ENCODE measurements at places on chromosomes 11 and 22.

GRCh38 chr22:26564181-26564580 lies 25.8 kb downstream of the TPST2 start:
- no peak for DNase-seq

GRCh38 chr11:9193316-9193715 lies 71.8 kb downstream of the DENND5A start:
- no peak for DNase-seq

GRCh38 chr11:6127881-6128280 lies 20.4 kb downstream of the OR56B4 start:
- no peak for DNase-seq

GRCh38 chr22:39488563-39489083 lies 13.5 kb upstream of the MIEF1 start:
- no peak for DNase-seq

Data from CD4-positive, alpha-beta T cell (primary cell).